ENCODE measurements at places on chromosomes 3 and 15.

DNA sequence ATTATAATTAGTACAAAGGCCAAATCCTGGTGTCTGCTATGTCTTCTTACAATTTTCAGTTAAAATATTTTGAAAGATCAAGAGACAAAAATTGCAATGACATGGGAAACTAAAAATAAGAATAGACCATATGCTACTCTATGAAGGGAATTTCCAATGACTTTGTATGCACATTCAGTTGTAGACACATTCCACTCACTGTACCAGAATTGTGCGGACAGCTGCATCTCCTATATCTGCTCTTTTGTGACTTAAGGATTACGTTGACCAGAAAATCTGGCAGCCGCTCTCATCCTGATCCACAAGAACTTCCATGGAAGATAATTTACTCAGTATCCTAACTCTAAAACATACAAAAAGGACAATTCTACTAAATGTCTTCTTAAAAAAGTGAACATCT lies 493.9 kb upstream of the KCNMB2 start:
- DNase-seq = no peak

- DNase-seq = no peak
Observed at GRCh38 chr3:197752107-197752506, 2.4 kb downstream of the FYTTD1 start.

DNA sequence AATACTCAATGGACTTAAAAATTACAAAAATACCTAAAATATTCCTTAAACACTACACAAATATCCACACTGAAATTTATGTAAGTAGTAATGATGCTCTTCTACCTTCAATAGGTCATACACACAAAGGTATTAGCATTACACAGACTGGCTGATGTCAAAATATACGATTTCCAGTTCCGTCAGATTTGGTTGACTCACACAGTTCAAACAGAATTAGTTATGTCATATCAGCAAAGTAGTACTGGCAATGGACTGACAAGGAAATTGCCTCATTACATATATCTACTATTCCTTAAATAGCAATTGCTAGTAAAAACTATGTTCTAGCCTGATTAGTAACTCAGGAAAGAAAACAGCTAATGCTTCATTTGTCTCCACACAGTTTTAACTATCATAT lies 70.8 kb downstream of the ADAM10 start:
- no peak for DNase-seq

DNA sequence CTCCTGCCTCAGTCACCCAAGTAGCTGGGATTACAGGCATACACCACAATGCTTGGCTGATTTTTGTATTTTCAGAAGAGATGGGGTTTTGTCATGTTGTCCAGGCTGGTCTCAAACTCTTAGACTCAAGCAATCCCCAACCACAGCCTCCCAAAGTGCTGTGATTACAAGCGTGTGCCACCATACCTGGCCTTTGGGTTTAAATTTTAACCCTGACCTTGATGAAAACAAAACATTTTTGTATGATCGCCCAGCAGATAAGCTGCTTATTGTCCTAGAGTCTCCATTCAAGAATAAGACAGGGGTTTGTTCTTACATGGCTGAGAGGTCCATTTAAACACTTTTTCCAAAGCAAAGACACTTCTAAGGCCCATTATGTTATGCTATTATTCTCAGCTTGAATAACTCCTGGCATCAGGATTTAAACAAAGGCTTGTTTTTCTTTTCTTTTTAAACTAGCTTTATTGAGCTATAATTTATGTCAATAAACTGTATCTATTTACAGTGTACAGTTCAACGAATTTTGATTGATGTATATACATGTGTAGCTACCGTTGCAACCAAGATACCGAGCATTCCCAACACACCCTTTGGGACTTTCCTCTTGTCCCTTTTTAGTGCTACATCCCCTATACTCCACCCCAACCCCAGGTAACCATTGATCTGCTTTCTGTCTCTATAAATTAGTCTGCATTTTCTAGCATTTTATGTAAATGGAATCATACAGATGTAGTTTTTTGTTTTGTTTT lies 1.4 kb upstream of the MUC13 start:
- DNase-seq = no peak

- DNase-seq = no peak
Observed at GRCh38 chr15:46088486-46089445, 453.9 kb downstream of the SQOR start.

DNA sequence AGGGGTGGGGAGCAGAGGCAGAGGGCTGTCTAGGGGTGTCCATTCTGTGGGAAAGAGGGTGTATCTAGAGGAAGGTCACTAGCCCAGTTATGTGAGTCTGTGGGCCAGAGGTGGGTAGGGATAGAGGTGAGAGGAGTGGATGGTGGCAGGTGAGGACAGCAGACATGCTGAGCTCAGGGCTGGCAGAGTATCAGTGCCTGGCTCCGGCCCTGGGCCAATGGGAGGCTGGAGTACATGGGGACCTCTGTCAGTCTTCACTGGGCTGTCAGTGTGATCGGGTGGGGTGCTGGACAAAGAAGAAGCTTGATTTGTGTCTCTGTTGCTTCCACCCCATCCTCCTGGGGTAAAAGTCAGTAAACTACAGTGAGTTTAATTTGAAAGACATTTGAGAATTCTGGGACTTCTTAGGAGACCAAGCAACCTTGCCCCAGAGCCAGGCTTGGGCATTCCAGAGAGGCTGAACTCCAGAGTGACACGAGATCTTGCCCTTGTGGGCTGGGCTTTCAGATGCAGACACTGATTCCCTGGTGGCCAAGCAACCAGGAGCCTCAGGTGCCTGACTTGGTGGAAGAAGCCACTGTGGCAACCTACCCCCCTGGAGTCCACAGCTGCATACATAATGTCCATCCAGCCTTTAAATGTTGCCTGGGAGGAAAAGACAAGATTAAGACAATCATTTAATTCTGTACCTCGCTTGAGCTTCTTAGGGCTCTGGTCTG lies 60.7 kb downstream of the EXOG start:
- no peak for DNase-seq

- no peak for DNase-seq
Observed at GRCh38 chr3:186330772-186331460, 31.1 kb downstream of the DGKG start.

DNA sequence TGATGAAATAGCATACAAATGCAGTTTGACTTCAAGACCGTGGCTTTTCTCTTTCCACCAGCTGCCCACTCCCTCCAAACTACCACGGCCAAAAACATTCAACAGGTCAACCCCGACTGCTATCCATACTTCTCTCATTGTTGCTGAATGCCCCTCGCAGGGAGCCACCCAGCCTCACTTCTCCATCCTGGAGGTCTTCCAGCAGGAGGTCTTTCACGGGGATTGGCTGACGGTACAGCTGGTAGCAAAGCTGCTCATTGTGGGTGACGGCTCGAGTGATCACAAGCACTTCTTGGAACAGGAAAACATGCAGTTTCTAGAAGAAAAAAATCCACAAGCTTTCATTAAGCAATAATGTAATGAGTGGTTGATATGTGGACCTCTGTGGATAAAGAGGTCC lies 49.0 kb upstream of the TASOR start:
- DNase-seq = no peak

GRCh38 chr3:77873598-77873997 lies 833.7 kb downstream of the ROBO2 start:
- no peak for DNase-seq
